ENCODE measurements at places on chromosomes 16 and 17.
A peak's percentile ranks its signal among the peaks of the same experiment; 100 is the strongest.

- DNase-seq = no peak
Observed at GRCh38 chr16:65044873-65045272, 77.0 kb downstream of the CDH11 start.

- no peak for DNase-seq
Observed at GRCh38 chr17:29054835-29055234, 11.9 kb downstream of the PIPOX start.

- peak; percentile 61 for DNase-seq
Observed at GRCh38 chr17:28937044-28937729, 14.1 kb downstream of the PHF12 start.

GRCh38 chr17:8029121-8029520, 9.7 kb upstream of the ALOX15B start:
- peak; percentile 64 for DNase-seq

- DNase-seq = no peak
Observed at GRCh38 chr17:31598399-31598782, 206.9 kb downstream of the RAB11FIP4 start.

DNA sequence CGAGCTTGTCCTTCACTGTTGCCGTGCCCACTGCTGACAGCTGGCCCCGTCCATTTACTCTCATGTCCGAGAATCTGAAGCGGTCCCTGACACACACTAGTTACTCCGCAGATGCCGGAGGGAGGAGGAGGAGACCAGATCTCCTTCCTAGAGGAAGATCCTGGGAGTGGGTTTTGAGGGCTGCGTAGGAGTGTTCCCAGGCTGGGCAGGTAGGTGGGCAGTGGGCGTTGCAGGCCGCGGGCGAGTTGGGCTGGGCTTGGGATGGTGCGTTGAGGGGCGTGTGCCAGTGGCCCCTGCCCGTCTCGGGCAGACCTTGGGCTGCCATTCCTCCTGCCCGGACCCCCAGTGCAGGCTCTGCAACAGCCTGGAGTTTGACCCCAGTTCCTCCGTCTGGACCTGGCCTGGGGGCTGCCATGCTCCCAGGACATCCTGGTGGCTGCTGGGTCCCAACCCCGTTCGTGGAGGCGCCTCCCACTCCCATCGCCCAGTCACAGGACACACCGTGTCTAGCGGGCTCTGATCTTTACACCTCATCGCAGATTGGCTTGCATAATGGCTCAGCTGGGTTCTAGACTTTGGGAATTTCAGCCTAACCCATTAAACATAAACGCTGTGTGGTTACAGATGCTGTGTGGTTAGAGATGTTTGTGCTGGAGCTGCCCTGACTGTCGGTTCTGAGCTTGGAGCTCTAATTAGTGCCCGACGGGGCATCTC, 22.8 kb downstream of the CACNA1H start:
- no peak for DNase-seq

Measured in hematopoietic multipotent progenitor cell treated with erythropoietin and hydrocortisone succinate and interleukin-3 and kit ligand, for 6 days (in vitro differentiated cells).